ENCODE measurements at places on chromosomes 5 and 9.

DNA sequence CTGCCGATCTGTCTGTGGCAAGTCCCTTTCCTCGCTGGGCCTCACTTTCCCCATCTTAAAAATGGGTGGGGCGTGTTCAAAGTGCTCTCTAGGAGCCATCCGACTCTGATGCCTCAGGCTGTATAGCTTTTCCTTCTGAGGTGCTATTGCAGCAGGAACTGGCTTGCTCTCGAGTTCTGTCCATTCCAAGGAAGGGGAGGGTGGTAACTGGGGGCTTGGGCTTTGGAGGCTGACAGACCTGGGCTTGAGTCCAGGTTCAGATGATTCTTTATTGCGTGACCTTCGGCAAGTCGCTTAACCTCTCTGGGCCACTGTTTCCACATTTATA is 139.5 kb downstream of the RGS3 start:
- DNase-seq: no peak

- peak; percentile 87 for DNase-seq
These were observed at the start of gene CDC20B for GRCh38 chr5:55172937-55173686. Gene CDC20B, minus strand, starts transcription at chr5:55173177. Its CDS starts 177 bp downstream, at chr5:55173000.

- DNase-seq: no peak
These were observed 149.9 kb upstream of the GAS1 start for GRCh38 chr9:87097238-87097637.

- DNase-seq: peak; percentile 15
These were observed 80.0 kb downstream of the AK8 start for GRCh38 chr9:132797861-132798659.

DNA sequence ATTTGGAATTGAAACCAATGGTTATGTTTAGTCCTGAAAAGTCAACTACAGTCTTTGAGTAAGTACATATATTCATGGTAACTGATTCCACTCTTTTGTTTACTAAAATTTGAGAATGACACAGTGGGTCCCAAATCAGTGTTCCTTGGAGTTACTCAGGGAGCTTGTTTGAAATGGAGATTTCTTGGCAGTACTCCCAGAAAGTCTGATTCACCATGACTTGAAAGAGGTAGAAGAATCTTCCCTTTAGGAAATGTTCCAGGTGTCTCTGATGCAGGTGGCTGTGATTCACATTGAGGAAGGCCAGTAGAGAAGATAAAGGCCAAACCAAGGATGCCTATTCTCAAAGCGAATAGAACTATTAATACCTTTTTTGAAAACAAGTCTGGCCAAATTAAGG is 1078.3 kb downstream of the CDH12 start:
- peak; percentile 64 for DNase-seq

GRCh38 chr5:167912941-167913665 is 378.3 kb upstream of the WWC1 start:
- peak; percentile 9 for DNase-seq

- no peak for DNase-seq
These were observed 67.8 kb upstream of the GARNL3 start for GRCh38 chr9:127196826-127197145.

GRCh38 chr5:138605254-138605972 is 30.2 kb upstream of the HSPA9 start:
- no peak for DNase-seq

DNA sequence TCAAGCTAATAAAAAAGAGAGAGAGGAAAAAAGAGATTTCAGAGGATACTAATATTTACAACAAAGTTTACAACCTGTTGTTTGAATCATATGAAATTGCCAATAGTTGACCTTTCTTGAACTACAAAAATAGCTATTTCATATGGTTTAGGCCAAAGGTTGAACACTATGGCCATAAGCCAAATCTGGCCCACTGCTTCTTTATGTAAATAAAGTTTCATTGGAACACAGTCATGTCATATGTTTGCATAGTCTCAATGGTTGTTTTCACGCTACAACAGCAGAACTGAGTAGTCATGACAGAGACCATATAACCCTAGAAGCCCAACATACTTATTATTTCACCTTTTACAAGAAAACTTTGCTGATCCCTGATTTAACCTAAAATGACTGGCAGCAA is 20.9 kb downstream of the SEMA5A start:
- DNase-seq: no peak

GRCh38 chr5:76271836-76272235 is 131.2 kb upstream of the IQGAP2 start:
- no peak for DNase-seq

- peak; percentile 4 for DNase-seq
These were observed 143.2 kb downstream of the PSAT1 start for GRCh38 chr9:78439866-78440830.

GRCh38 chr5:84343171-84343570 is 41.5 kb downstream of the EDIL3 start:
- no peak for DNase-seq

GRCh38 chr5:127813633-127814587 is 110.7 kb downstream of the CCDC192 start:
- DNase-seq: peak; percentile 77

- DNase-seq: no peak
These were observed 236.0 kb upstream of the FBXL7 start for GRCh38 chr5:15263942-15264341.
